ENCODE measurements at places on chromosomes 1 and 21.

GRCh38 chr1:153614189-153614900 lies 1.4 kb upstream of the S100A16 start:
- no peak for DNase-seq

- peak; percentile 83 for DNase-seq
Measured at GRCh38 chr1:246324711-246325110, 182.4 kb downstream of the SMYD3 start.

DNA sequence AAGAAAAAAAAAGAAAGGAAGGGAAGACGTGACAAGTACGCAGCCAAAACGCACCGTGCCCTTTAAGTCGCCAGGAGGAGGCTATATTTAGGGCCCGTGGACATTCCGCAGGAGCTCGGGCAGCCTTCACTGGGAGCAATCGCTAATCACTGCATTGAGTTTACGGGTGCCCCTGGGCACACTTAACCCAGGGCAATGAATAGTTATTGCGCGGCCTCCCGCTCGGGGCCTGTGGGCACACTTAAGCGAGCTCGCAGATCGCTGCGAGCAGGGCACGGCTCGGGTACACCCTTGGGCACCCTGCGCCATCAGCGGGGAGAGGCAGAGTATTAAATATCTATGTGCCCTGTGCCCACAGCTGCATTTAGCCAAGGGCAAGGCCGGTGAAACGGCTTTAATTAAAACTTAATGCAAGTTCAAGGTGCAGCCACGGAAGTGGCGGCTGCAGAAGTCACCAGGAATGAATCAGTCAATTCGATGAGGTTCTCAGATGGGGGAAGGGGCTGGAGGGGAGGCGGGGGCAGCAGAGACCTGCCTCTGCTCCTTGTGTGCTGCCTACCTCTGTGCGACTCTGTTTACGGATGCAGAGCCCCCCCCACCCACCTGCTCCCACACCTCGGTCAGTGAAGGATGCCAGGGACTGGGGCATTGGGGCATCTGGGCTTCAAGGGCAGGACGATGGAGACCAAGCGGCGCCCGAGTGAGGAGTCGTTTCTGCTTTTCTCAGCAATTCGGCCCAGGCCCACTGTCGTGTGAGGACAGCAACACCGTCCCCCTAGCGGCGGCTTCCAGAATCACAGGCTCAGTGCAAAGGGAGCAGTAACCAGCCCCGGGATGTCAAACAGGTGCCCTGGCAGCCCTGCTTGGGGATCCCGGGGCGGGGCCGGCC lies 51.8 kb upstream of the TARDBP start:
- peak; percentile 70 for DNase-seq

DNA sequence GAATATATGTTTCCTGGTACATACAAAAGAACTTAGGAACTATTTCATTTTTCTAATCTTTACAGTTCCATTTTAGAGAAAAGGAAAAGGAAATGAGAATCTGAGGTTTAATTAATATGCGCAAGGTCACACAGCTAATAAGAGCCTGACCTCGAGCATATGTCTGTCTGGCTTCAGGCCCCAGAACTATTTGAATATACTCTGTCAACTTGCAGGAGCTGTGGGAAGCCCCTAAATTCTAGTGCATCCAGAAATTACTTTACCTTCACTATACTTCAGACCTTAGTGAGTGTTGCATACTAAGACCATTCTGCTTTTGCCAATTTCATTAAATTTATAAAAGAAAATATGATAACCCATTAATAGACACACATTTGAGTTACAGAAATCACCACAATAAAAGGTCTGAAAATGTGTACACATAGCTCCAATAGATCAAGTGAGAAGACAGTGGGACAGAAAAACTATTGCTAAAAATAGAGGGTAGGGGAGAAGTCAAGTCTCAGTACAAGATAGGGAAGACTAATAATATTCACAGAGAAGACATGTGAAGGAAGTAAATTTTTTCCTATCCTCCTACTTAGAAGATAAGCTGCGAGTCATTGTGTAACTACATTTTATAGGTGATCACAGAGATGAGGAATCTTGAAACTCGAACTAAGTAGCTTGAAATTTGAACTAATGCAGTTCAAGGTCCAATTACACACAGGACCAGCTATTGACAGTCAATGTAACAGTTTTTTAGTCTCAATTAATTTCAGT lies 3.8 kb downstream of the RGS13 start:
- peak; percentile 50 for DNase-seq

DNA sequence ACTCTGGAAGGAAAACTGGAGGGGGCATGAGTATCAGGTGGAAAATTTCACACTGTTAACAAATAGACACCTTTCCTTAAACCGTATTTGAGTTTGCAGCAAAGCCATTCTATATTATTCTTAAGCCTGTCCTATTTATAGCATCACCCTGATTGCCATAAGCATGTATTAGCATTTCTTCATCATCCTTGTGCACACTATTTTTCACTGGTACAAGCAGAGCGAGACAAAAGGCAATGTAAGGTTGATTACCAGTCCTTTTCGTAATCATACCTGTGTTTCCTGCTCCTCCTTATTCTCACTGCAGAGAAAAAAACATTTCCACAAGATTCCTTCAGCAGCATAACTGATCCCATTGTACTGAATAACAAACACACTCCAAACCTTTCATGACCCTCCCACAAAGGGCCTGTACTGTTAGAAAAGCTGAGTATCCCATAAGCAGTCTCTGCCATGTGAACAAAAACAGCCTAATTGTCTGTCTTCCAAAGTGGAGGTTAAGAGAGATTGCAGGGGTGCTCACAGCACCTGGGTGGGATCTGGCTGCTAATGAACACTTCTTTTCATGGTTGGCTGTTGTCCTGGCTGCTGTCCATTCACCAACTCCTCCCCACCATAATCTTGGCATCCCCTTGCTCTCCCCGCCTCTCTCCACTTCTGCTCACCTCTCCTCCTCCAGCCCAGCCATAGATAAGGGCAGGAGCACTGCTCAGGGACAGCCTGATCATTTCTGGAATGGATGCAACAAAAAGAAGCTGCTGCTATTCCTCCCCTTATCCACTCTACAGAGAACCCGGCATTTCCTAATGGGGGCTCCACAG lies 30.4 kb downstream of the VTCN1 start:
- DNase-seq, result peak; percentile 51

Measured in epithelial cell of esophagus (primary cell).